Activated naive CD8-positive, alpha-beta T cell treated with anti-CD3 and anti-CD28 coated beads, Interleukin-2, amount 50 U/mL, for 16 hours (primary cell): ENCODE measurements at places on chromosomes 12 and 14.

- no peak for DNase-seq
These were observed 139.2 kb downstream of the EGLN3 start for GRCh38 chr14:33811721-33812120.

GRCh38 chr14:87430214-87430613 lies 562.8 kb downstream of the GALC start:
- no peak for DNase-seq

DNA sequence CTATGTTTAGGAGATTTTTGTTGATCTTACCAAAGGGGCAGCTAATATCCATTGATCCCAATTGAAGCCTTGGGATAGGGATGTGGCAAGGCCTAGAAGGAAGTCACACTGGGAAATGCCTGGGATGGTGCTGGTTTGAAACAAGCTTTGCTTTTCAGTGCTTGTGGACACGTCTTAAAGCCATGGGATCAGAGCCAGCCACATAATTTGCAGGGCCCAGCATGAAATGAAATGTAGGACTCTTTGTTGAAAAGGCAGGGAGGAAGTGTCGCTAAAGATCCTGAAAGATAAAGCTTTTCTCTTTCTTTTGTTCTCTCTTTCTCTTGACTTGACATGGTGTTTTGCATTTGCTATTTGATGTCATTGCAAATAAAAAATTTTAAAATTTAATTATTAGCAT lies 5.0 kb downstream of the TTC9 start:
- no peak for DNase-seq

DNA sequence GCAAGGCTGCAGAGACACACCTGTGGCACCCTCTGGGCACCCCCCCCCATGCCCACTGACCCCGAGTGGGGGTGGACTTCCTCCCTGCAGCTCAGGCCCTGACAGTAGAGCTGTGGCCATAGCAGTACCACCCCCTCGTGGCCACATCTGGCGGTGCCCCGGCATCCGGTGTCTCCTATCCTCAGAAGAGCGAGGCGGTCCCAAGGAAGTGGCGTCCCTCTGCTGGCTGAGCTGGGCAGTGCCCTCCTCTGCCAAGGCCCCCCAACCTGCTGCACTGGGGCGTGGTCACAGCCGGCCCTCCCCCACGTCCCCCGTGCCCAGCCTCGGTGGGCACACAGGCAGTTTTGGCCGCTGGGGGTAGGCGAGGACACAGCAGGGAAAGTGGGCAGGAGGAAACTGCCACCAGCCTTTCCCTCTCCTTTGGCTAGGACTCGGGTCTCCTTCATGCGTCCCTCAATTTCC lies 6.0 kb upstream of the SLC6A12 start:
- peak; percentile 9 for DNase-seq

DNA sequence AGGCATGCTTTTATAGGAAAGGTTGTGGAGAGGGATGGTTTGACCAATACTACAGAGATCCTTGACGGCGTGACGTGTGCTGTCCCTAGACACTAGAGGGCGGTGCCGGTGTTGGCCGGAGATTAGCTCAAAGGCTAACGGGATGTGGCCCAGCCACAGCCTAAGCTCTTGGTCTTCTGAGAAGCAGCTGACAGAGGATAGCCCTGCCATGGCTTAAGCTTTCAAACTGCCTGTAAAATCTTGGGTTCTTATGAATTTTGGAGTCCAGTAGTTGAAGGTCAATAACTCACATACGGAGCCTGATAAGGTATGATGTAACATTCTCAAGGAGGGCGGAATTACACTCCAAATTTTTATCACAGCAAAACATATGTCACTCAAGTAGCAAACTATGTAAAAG lies 515.7 kb upstream of the ATXN7L3B start:
- no peak for DNase-seq

DNA sequence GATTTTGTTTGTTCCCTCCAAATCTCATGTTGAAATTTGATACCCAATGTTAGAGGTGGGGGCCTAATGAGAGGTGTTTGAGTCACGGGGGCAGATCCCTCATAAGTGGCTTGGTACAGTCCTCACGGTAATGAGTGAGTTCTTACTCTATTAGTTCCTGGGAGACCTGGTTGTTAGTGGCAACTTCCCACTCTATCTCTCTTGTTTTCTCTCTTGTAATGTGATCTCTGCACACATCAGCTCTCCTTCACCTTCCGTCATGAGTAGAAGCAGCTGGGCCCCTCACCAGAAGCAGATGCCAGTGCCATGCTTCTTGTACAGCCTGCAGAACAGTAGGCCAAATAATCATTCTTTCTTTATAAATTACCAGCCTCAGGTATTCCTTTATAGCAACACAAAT lies 29.6 kb upstream of the KCNK10 start:
- no peak for DNase-seq

DNA sequence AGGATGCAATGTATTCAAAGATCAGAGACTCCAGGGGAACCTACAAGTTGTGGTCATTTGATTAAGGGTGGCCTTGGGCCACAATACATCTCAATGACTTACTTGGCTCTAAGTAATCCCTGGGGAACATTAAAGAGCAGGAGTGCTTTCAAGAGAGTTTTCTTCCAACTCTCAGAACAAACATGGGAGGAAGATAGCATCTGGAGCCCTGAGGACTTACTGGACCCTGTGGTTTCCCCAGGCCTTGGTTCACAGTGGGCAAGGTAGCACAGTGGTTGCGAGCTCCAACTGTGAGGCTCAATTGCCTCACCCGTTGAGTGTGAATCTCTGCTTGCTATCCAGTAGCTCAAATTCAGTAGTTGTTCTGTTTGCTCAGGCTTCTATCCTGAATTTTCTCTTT lies 32.4 kb downstream of the STXBP6 start:
- no peak for DNase-seq

GRCh38 chr12:27431185-27431584 lies 15.4 kb upstream of the SMCO2 start:
- no peak for DNase-seq

- DNase-seq = no peak
These were observed 1.9 kb downstream of the FAM186A start for GRCh38 chr12:50394469-50395029.

DNA sequence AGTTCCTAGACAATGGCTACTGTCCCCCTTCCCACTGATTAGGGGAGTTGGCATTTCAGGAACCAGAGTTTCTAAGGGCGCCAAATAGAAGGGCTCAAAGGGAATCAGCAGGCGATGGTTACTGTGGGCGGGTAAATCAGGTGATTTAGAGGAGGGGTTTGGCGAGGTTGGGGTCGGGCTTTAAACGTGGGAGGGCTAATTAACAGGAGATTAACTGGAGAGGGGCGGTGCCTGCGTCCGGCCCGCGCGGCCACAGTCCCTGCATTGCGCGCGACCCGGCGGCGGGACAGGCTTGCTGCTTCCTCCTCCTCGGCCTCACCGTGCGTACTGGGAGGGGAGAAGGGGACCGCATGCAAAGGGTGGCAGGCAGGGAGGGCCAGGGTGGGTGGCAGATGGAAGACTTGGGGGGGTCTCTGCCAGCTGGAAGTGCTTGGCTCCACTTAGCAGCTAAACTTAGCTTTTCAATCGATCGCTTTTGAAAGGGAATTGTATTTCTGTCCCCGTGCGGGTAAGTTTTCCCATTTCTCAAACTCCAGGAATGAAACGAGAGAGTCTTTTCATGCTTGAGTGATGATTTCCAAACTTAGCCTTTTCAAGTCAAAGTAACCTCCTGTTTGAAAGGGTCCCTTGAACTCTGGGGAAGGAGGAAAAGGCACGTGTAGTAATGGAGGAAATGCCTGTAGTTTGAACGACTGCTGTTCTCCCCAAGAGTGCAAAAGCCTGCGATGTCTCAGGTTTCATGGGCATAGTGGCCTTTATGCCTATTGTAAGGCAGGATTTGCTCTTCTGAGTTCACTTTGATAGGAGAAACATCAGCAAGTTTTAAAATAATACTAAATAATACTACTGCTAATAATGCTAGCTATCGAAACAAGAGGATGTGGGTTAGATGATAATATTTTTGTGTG lies at the start of gene MGST1:
Gene MGST1, plus strand, starts transcription at position 255 of the 908 bp plus-strand sequence. CDS start 6,608 bp downstream, outside the sequence.
- DNase-seq = no peak

DNA sequence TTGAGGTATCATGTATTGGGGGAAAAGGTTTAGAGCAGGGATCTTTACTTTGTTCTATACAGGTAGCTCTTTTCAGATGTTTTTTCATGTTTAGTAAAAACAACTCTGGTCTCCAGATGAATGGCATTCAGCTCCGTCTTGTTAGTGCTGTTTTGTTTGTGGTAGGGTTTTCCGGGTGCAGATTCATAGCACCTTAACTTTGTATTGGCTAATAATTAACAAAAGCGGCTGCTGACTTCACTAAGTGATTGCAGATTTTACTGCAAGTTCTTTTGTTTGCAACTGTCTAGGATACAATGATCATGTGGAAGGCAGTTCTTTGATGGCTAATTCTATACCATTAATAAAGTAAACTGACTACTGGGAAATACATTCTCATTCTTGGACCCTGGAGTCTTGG lies 32.2 kb upstream of the BHLHE41 start:
- no peak for DNase-seq

DNA sequence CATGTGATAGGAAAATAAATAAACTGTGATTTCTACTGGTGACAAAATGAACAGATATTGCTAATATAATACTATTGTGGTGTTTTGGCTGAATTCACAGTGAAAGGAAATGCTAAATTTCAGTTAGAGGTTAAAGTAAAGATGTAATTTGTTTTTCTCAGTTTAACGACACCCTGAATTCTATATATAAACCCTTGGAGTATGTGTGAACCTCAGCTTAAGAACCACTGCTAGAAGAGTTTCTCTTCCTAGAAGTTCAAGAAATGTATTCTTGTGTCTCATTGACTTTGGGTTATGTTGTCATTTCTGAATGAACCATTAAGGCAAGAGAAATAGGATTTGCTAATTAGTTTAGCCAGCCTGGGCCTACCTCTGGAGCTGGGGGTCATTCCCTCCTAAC lies 8.2 kb downstream of the FBXO34 start:
- DNase-seq = no peak

DNA sequence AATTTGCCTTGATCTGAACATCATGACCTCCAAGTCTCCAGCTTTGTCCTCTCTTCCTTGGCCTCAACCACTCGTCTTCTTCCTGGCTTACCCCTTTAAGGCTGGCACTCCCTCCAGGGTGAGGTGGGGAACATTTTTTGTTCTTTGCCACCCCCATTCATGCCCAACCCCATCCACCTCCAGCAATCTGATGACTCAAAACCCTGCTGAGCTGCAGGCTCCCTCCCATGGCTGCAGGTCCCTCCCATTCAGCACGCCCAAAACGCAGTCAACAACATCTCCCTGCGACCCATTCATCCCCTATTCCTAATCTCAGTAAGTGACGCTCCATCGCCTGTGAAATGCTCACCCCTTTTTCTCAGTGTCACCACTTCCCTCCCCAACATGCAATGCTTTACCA lies 138.8 kb upstream of the PRMT8 start:
- DNase-seq = no peak
